Activated CD8-positive, alpha-beta memory T cell treated with anti-CD3 and anti-CD28 coated beads for 24 hours (primary cell): ENCODE measurements at places on chromosomes 3 and 15.

GRCh38 chr15:79849789-79850188, 47.0 kb downstream of the MTHFS start:
- DNase-seq: no peak

- DNase-seq: no peak
Observed at GRCh38 chr3:66904831-66905493, 93.1 kb upstream of the KBTBD8 start.

GRCh38 chr15:43826029-43826507, 734 bp upstream of the WDR76 start:
- no peak for DNase-seq

GRCh38 chr3:134652886-134653630, 2.2 kb upstream of the KY start:
- peak; percentile 28 for DNase-seq

GRCh38 chr3:186921578-186921977, 8.7 kb upstream of the ST6GAL1 start:
- no peak for DNase-seq

DNA sequence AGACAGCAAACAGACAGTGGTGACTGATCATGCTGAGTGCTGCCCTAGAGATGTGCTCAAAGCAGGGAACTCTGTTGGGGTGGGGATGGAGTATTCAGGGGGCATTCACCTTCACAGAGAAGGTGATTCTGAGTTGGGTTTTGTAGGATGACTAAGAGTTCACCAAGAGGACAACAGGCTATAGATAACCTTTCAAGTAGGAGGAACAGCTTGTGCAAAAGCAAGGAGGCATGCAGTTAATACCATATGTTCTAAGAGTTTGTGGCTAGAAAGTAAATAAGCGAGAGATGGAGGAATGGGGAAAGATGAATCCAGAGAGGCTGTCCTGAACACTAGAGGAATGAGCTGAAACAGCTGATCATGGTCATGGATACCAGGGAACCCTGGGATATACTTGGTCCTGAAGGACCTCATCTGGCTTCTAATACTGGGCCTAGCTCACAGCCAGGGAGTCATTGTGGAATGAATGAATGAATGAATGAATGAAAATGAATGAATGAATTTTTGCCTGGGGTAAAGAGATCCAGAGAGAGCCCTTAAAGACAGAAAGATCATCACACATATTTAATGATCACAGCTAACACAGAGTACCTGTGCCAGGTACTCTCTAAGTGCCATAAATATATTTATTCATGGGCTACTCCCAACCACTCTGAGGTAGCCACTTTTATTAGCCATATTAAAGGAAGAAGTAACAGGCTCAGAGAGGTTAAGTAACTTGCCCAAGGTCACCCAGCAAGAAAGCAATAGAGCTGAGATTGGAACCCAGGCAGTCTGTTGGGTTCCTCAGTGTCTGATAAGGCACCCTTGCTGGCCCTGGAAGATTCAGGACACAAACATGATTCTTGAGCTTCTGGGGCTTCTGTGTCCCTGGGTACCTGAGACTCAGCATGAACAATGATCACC, 22.0 kb downstream of the SMAD6 start:
- no peak for DNase-seq

GRCh38 chr15:90159213-90159612, 41.9 kb upstream of the SEMA4B start:
- DNase-seq: no peak

DNA sequence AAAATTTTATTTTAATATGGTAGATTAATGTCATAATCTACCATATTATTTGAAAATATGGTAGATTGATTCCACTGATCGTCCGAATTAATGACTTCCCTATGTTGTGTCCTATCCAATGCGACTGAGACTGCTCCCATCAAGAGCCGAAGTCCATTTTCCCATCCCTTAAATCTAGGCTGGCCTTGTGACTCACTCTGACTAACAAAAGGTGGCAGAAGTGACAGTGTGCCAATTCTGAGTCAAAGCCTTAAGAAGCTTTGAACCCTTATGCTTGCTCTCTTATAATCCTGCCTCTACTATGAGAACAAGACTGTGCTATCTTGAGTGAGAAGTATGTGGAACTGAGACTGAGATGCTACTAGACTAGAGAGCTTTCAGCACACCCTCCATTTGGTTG, 387.2 kb downstream of the ROBO1 start:
- DNase-seq: no peak

GRCh38 chr3:294581-294980, 98.0 kb downstream of the CHL1 start:
- no peak for DNase-seq

DNA sequence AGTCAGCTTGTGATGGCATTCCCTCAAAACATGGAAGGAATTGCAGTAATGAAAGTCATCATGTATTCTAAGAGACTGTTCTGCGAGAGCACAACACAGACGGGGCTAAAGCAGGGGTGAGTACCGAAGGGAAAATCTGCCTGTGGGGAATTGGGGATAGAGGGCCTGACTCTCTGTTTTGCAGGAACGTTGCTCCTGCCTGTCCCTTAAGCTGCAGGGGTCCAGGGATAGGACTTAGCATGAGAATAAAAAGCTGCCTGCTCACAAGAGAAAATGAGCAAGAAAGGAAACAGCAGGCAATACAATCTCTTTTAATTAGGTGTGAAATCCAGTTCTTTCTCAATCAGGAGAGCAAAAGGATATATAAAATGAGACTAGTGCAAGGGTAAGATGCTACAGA, 62.2 kb downstream of the TIGIT start:
- no peak for DNase-seq

GRCh38 chr3:45965653-45966052, 22.4 kb downstream of the CXCR6 start:
- peak; percentile 73 for DNase-seq

- no peak for DNase-seq
Observed at GRCh38 chr3:10023587-10024310, 2.5 kb upstream of the FANCD2 start.

- no peak for DNase-seq
Observed at GRCh38 chr3:40876496-40876895, 322.8 kb upstream of the CTNNB1 start.

GRCh38 chr3:108509871-108510270, 525 bp downstream of the MYH15 start:
- no peak for DNase-seq

- peak; percentile 62 for DNase-seq
Observed at GRCh38 chr3:179558742-179559364, 3.9 kb upstream of the ACTL6A start.

DNA sequence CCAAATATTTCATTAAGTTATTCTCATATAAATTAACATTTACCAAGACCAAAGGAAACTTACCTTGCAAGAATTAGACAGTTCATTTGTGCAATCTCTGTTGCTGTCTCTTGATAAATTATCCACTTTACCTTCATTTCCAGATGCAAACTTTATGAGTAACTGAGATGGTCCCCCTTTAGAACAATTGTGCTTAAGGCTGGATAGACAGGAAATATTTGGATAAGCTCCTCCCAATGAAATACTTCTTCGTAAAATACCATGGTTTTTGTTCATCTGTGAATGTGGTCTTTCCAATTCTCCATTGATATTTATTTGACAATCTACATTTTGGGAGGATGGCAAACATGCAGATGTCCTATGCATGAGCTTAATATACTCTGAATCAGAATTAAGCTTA, 78.2 kb downstream of the NEDD4 start:
- no peak for DNase-seq

GRCh38 chr15:95448531-95449229, 881.8 kb upstream of the NR2F2 start:
- no peak for DNase-seq

DNA sequence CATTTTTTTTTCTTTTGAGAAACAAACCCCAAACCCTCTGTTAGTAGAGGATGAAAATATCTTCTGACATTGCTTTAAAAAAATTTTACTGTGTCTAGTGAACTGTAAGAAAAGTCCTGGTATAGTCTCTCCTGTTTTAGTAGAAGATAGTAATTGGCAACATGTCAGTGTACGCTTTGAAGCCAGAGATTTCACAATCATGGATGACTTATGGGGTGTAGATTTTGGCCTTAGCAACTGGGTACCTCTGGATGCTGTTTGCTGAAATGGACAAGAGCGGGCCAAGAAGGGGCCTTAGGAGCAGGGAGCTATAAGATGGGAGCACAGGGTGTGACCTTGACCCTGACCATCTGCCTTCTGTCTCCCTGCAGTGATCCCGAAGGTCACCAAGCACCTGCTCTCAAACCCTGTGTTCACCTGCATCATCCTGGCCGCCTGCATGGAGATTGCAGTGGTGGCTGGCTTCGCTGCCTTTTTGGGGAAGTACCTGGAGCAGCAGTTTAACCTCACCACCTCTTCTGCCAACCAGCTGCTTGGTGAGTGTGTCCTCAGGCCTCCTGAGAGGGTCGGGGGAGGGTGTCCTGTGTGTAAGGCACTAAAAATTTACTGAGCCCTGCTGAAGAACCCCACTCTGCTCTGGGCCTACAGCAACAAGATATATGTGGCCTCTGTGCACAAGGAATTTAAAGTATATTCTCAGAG, 266.7 kb downstream of the SLCO3A1 start:
- DNase-seq: no peak

DNA sequence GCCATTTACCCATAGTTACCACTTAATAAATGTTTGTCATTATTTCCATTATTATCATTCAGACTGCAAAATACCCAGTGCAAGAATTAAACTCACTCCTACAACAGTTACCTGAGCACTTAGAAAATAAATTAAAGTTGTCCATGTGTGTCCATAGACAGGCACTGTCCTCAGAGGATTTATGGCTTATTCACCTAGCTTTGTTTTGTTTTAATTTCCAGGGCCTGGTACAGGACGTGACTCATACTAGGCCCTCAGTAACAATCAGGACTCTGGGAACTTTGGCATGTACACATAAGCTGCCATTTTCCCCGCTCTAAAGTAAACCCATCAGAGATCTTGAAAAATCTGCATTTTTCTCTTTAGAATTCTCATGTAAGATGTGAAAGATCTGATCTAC, 458.5 kb upstream of the ARRDC4 start:
- DNase-seq: no peak

DNA sequence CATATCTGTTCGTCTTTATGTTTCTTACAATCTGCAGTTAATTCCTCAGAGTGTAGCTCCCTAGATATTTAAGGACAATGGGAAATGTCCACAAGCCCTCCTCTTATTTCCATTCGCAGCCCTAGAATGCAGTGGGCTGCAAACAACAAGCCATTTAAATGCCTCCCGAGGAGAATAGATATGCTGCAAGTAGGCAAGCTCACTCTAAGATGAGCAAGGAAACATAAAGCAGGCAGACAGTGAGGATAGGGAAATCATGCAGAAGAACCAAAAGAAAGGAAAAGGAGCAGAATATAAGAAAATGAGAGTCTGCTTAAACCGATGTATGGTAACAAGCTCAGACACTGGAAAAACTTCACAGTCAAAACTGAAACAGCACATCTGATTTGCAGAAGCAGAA, 561.9 kb downstream of the GBE1 start:
- no peak for DNase-seq

GRCh38 chr3:186458306-186459107, 85.7 kb downstream of the CRYGS start:
- no peak for DNase-seq

GRCh38 chr3:172630316-172630715, 80.6 kb downstream of the NCEH1 start:
- no peak for DNase-seq

DNA sequence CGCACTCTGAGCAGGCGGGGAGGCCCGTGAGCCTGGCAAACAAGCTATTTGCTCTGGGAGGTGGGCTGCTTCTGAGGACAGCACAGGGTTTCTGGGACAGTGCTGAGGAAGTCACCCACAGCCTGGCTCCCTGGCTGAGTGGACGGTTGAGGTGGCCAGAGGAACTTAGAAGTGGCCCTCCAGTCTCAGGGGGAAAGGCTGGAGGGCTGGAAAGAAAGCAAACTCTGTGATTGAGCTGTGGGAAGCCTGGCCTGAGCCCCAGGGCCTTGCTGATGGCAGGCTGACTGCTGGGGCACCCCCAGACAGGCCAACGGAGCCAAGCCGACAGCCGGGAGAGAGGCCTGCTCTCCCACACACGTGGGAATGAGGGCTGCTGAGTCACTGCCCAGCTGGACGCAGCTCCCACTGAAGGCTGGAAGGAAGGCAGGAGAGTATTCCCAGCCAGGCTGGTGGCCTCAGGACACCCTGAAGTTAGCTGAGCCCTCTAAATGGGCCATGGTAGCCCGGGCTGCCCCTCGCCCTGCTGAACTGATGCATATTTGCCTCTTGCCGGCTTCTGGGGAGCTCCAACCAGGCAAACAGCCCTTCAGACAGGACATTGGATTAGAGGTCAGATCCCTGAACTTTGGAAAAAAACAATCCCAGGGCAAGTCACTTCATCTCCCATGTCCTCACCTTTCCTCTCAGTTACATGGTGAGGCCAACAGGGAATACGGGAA, 98.0 kb upstream of the TLE3 start:
- no peak for DNase-seq

- DNase-seq: no peak
Observed at GRCh38 chr15:69061414-69061842, 46.9 kb downstream of the NOX5 start.

- DNase-seq: no peak
Observed at GRCh38 chr3:127170814-127171213, 22.1 kb upstream of the PRR23E start.

GRCh38 chr15:67812241-67812644, 13.1 kb upstream of the SKOR1 start:
- DNase-seq: no peak

DNA sequence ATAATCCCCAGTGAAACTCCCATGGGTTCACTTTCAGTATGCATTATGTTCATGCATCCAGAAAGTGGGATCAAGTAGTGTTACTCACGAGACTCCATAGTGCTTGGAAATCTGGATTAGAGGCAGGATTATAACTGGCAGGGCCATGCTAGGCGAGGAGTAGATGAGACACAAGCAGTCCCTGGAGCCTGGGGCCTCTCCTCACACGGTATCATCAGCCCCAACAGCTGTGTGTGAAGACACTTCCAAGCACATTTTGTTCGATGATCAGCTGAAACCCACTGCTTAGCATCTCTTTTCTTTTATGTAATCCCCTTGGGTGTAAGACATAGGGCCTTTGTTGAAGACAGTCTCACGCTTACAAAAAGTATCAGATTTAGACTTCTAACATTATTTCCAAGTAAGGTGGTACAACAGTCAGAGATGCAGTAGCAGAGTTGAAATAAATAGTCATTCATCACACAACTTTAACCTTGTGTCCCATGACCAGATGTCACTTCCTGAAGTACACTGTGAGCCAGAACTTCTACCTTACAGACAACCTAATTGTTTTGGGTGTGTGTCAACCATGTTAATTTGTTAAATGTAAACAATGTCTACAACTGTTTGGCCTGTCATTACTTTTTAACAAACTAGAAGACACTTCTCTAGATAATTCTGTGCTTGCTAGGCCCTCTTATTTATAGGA, 116.9 kb downstream of the GADL1 start:
- no peak for DNase-seq

DNA sequence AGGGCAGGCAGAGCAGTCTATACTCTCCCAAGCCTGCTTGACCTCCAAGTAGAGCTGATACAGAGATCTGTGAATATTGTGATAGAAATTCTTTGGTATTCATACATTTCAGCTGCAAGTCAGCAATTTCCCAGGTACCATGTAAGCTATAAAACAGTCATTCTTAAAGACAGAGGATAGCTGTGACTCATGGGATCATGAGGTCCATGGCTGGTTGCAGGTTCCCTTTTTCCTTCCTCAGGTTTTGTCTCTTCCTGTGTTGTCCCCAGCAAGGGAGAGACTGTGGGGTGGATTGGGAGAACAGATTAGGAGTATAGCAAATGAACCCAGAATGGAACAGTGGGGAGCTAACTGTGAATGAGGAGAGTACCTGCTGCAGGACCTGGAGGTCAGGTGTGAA, 5.4 kb upstream of the P4HTM start:
- no peak for DNase-seq

- no peak for DNase-seq
Observed at GRCh38 chr15:70008697-70009290, 88.9 kb downstream of the TLE3 start.

GRCh38 chr15:65824941-65825544, 33.0 kb upstream of the DENND4A start:
- peak; percentile 44 for DNase-seq
